Karpas-422 (cell line): ENCODE measurements at places on chromosomes 1 and 21.

GRCh38 chr21:25188677-25189079 is 418.6 kb downstream of the MRPL39 start:
- DNase-seq = no peak

DNA sequence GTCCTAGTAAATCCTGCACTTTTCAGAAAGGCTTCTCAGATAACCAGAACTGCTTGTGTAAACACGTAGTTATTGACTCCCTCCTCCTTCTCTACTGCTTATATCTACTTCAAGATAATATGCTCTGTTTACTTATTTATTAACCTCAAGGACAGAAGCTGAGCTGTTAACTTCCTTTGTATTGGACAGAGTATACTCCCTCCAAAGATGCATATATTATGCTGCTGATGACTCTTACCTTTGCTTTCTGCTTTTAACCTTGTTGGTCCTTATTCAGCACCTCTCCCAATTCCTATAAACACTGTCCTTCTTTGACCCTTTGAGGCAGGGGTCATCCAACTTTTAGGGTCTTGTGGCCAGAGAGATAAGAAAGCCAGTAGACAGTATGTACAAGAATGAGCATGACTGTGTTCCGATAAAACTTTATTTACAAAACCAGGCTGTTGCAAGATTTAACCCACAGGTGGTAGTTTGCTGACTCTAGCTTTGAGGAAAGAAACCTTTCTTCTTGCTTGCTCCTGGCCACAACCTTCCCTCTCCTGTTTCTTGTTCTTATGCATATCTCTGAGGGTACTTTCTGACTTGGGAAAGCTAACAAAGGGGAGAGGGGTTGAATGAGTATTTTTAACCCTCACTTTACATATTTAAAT is 4.9 kb downstream of the TPM3 start:
- DNase-seq = no peak

DNA sequence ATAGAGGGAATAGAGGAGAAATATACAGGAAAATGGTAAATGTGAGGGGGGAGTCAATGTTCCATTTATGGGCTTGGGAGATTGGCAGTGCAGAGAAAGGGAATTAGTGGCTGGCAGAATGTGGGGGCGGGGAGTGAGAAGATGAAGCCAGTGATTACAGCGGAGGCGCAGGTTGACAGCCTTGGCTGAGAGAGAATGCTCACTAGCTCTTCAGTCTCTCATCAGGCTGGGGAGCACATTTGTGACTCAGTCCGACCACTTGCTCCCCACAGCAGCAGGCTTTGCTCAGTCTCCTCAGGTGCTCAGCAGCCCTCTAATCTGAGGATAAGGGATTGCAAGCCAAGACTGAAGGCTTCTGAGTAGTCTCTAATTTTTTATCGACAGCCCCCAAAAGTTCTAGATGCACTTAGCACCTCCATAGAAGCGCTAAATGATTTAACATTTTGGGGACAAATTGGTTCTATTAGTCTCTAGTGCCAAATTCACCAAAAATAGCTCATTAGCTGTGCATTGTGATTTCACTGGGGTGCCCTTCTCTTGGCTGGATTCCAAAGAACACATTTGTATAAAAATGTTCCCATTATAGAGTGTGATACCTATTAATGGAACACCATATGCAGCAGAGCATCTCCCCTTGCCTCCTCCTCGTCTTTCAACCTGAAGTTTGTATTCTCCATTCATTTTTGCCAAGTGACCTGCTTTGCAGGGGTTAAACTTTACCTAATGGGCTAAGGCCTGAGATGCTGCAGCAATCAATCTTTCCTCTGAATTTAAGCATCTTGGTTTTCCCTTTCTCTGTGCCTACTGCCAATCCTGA is 191.8 kb downstream of the ZNF326 start:
- no peak for DNase-seq

DNA sequence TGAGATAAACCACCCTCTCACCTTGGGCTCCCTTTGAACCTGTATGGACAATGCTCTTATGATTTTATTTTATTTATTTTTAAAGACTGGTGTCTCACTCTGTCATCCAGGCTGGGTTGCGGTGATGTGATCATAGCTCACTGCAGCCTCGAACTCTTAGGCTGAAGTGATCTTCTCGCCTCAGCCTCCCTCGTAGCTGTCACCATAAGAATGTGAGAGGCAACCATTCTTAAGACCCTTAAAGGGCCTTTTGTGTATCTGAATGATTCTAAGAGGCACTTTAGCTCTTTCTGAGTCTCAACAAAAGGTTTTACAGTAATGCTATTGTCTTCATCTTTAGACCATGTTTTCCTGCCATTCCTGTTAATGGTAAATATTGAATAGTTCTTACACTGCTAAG is 67.0 kb downstream of the IVNS1ABP start:
- no peak for DNase-seq

- no peak for DNase-seq
Observed at GRCh38 chr1:47371016-47371517, 37.5 kb downstream of the CMPK1 start.

- no peak for DNase-seq
Observed at GRCh38 chr1:207848234-207848633, 62.7 kb downstream of the CD34 start.

DNA sequence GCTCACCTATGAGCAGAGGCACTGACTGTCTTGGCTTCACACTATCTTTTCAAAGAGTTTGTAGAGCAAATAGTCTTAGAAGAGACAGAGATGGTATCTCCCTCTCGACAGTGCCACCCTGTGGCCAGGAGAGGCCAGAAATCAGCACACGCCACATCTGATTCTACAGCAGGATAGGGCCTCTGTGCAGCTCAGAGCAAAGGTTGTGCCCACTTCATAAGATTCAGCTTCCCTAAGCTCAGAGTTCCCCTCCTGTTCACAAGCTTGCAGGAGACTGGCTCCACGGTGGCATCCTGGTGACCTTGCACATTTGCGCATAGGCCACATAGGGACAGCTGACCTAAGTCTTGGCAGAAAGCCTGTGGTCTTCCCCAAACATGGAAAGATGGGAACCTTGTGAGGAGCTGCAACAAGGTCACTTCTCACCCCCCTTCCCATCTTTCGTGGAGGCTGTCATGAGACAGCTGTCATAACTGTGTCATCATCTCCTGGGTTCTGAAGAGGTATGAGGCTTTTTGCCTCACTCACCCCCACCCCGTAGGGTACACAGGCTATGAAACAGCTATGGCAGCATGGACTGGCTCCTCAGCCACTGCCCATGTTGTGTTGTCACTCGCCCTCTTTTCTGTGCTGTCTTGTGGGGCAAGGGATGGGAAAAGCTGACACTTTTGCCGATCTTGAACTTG is 3.0 kb downstream of the ITLN2 start:
- DNase-seq = peak; percentile 87

DNA sequence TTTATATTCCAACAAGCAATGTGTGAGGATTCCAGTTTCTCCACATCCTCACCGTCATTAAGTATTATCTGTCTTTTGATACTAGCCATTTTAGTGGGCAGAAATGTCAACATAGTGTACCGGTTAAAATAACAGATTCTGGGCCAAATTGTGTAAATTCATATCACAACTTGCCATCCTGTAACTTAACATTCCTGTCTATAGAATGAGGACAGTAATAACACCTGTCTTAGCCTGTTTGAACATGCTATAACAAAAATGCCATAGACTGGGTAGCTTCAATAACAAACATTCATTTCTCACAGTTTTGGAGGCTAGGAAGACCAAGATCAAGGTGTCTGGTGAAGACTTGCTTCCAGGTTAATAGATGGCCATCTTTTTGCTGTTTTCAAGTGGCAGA is 491.1 kb downstream of the PTBP2 start:
- no peak for DNase-seq

DNA sequence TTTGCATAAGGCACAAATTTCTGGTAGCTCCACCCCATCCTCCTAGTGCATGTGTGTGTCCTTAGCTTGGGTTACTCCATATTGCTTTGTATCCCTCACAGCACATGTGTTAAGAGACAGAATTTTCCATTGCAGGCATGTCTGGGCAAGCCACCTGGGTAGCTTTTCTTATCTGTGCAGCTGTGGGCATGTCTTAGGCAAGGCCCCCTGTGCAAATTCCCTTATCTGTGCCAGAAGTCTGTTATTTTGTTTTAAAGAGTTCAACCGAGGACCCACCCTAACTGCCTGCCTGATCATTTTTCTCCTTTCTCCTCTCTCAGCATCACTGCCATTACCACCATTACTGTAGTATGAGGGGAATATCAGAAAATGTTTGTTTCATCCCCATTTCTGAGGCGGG is 131.9 kb downstream of the CYYR1 start:
- no peak for DNase-seq

- peak; percentile 28 for DNase-seq
Observed at GRCh38 chr1:229411434-229412055, 22.3 kb downstream of the ACTA1 start.

- DNase-seq = no peak
Observed at GRCh38 chr1:48710318-48710717, 66.4 kb downstream of the BEND5 start.

- DNase-seq = no peak
Observed at GRCh38 chr1:80929868-80930508, 870.7 kb upstream of the ADGRL2 start.

- DNase-seq = no peak
Observed at GRCh38 chr1:33443080-33443704, 12.3 kb upstream of the PHC2 start.

- peak; percentile 93 for DNase-seq
Observed at GRCh38 chr1:24830680-24831272, 85.5 kb downstream of the CLIC4 start.

- DNase-seq = no peak
Observed at GRCh38 chr1:246800756-246801155, 76.5 kb downstream of the SCCPDH start.

GRCh38 chr1:2800664-2801045 is 838 bp downstream of the TTC34 start:
- no peak for DNase-seq

DNA sequence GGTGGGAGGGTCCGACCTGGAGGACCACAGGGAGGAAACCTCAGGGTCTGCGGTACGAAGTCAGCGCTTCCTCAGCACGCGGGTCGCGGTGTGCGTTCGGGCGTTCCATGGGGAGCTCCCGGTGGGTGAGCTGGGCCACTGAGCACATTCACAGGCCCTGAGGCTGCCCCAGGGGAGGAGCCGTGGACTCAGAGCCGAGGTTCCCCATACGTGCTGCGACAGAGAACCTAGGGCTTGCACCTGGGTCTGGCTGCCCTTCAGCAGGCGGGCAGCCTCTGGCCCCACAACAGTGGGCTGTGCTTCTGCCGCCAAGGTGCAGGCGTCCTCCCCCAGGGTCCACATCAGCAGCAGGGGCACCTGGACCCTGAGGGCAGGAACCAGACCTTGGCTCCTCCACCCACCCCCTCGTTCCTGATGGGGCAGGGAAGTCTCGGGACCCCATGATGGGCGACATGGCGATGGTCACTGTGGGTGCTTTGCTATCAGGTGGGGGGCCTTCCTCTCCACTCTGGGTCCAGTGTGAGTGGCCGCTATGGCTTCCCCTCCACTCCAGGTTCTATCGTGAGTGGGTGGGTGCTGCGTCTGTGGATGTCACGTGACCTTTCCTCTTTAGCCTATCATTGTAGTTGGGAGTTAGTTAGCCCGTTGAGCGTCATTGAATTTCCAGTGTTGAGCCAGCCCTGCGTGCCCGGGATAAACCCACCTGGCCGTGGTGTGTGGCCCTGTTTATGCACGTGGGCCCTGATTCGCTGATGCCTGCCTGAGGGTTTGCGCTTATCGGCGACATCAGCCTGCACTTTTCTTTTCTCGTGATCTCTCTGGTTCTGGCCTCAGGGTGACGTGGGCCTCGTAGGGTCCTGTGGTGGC is 27.9 kb downstream of the FTCD start:
- DNase-seq = no peak

DNA sequence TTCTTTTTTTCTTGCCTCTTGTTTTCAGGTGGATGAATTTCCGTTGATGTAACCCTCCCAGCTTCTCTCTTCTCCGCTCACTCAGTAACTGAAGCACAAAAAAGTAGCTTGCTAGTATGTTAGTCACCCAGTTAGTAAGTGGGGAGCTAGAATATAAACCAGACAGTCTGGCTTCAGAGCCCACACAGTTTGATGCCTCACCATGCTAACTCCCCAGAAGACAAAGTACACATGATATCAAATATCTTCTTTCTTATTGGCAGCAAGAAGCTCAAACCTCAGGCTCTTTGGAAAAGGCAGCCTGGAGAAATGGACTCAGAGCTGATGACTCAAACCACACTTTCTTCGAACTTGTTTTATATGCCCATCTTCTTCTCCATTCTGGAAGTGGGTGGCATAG is 187.5 kb upstream of the PLXNA2 start:
- no peak for DNase-seq

- no peak for DNase-seq
Observed at GRCh38 chr1:101295209-101295608, 58.4 kb downstream of the S1PR1 start.

DNA sequence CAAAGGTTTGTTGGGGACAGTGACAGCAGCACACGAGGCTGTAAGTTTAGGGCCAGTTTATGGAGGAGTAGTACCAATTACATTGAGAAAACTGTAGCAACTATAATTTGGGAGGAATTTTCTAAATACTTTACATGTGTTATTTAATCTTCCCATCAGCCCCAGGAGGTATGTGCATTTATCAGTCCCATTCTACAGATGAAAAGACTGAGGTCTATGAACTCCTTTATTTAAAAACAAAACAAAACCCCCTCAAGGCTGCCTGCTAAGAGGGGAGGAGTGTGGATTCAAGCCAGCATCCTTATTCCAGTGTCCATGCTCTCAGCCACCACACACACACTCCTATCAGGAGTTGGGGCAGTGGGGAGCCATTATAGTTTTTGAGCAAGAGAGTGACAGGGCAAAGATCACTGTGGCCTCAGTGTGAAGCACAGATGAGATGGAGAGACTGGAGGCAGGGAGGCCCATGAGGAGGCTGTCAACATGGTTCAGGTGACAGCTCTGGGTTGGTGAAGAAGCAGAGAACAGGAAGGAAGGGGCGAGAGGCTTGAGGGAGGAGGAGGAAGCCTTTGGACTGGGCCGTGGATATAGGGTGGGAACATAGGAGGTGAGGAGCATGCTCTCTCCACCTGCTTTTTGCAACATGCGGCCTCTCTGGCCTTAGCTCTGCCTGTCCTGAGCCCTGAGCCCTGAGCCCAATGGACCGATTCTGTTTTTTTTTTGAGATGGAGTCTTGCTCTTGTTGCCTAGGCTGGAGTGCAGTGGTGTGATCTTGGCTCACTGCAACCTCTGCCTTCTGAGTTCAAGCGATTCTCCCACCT is 9.7 kb downstream of the TNFRSF1B start:
- no peak for DNase-seq
